ENCODE measurements at places on chromosomes 6 and 20.

GRCh38 chr6:138107078-138107751 is at the start of gene PERP:
PERP (minus strand) TSS chr6:138107419; CDS start chr6:138107340, 79 bp downstream.
- peak; percentile 91 for DNase-seq

GRCh38 chr20:59001068-59001448 is 6.0 kb downstream of the CTSZ start:
- no peak for DNase-seq

DNA sequence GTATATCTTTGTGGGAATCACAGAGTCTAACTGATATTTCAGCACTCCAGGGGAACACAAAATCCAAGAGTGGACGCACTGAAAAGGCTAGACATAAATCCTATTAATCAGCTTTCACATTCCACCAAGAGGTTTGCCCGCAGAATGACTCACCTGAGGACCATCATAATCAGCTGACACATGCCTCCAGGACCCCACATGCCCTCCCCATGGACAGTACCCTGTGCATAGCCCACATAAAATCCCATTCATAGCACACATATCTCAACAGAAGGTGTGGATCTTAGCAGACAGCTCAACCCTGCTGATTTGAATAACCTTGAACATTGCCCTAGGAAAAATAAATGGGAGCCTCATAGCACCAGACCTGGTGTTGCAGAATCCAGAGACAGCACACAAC is 246.8 kb upstream of the TENT5A start:
- DNase-seq, result no peak

GRCh38 chr20:19701429-19701828 is 56.6 kb upstream of the RIN2 start:
- DNase-seq, result no peak

- DNase-seq, result no peak
These were observed 395.1 kb downstream of the TFAP2B start for GRCh38 chr6:51213811-51214210.

DNA sequence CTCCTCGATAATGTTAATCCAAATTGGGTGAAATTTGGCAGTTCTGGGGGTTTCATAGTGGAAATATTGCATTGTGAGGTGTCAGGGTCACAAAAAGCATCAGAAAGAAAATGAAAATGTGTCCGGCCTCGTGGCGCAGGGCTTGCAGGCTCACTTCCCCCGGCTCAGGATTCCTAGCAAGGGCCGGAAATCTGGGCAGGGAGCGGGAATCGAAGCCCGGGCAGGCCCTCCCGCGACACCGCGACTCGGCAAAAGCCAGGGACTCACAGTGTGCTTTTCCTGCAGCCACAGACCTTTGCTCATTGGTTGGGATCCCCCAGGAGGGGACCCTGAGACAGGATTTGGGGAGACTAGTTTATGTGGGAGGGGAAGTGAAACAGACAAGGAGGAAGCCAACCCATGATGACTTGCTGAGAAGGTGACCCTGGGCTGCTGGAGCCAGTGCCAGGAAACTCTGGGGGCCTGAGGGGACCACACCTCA is 847 bp upstream of the CD93 start:
- peak; percentile 86 for DNase-seq

GRCh38 chr6:34424200-34425131 is 1.4 kb downstream of the RPS10 start:
- no peak for DNase-seq

DNA sequence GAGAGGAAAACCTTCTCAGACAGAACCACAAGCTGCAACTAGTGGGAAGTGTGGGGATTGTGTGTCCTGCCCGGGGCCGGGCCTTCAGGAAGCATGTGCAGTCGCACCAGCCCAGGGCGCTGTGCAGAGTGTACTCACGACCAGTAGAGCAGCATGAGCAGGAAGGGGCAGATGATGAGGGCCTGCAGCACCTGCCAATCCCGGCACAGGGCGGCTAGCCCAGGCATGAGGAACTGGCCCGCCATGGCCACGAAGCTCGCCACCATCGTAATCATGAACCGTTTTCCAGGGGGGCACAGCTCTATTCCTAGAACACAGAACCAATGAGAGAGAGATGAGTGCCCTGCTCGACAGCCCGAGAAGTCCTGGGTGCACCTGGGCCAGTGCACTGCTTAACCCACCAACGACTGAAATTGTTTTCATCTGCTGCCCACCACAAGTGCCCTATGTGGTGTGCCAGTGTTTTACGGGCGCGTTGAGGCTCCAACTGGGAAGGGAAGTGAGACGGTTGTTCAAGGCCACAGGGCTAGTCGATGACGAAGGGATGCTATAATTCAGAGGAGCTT is 65.0 kb downstream of the PSMG4 start:
- DNase-seq, result peak; percentile 75

GRCh38 chr20:48839154-48839917 is 11.5 kb upstream of the PREX1 start:
- no peak for DNase-seq

- peak; percentile 77 for DNase-seq
These were observed 6.2 kb downstream of the TGM2 start for GRCh38 chr20:38158701-38159351.

DNA sequence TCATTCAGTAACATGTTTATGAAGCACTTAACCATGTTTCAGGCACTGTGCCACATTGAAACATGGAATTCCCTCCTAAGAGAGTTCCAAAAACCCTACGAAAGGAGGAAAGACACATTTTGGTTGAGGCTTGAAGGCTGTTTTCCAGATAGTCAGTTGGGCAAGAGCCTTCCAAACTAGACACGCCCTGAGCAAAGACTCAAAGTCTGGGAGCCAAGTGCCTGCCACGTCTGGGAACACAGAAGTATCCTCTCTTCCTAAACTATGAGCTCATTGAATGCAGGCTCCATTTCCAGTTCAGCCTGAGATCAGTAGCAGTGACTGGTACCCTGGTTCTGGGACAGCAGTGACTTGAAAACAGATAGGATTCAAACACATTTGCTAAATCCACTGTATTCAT is 74.5 kb upstream of the FAM8A1 start:
- DNase-seq, result no peak

DNA sequence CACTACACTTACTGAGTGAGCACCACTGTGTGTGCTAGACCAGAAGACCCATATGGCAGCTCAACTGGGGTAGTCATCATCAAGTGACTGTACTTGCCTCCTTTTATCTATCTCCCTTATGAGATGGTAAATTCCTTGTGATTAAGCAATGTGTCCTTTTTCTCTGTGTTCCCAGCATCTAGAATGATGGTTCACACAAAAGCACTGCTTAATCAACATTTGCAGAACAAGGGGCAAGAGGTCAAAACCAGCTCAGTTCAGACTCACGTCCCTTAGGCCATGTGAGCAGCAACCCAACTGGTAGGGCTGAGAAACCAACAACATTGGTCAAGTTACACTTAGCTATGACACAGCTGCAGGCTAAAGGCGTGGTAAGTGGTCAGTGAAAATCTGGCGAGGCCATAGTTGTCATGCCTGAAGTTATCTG is 10.0 kb downstream of the TRAM2 start:
- DNase-seq, result peak; percentile 55

- no peak for DNase-seq
These were observed 26.7 kb downstream of the PKIG start for GRCh38 chr20:44609006-44609515.

GRCh38 chr20:46512943-46513844 is at the start of gene ZNF334:
ZNF334 (minus strand) TSS chr20:46513559; CDS start chr20:46512102, 1,457 bp downstream.
- DNase-seq, result peak; percentile 63

GRCh38 chr6:90778417-90779203 is 191.7 kb upstream of the MAP3K7 start:
- DNase-seq, result no peak

DNA sequence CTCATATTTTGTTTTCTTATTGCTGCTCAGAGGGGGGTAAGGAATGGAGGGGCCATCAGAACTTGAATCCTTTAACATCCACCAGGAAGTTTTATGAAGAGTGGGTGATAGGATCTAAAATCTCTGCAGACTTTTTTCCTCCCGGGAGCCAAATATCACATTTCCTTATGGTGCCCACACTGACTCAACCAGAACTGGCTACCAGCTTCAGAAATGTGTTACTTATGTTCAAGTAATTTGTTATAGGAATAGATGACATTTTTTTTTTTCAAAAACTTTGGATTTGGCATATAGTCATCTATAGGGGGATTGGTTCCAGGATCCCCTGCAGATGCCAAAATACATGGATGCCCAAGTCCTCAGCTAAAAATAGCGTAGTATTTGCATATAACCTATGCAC is 18.4 kb downstream of the LHFPL5 start:
- DNase-seq, result no peak

DNA sequence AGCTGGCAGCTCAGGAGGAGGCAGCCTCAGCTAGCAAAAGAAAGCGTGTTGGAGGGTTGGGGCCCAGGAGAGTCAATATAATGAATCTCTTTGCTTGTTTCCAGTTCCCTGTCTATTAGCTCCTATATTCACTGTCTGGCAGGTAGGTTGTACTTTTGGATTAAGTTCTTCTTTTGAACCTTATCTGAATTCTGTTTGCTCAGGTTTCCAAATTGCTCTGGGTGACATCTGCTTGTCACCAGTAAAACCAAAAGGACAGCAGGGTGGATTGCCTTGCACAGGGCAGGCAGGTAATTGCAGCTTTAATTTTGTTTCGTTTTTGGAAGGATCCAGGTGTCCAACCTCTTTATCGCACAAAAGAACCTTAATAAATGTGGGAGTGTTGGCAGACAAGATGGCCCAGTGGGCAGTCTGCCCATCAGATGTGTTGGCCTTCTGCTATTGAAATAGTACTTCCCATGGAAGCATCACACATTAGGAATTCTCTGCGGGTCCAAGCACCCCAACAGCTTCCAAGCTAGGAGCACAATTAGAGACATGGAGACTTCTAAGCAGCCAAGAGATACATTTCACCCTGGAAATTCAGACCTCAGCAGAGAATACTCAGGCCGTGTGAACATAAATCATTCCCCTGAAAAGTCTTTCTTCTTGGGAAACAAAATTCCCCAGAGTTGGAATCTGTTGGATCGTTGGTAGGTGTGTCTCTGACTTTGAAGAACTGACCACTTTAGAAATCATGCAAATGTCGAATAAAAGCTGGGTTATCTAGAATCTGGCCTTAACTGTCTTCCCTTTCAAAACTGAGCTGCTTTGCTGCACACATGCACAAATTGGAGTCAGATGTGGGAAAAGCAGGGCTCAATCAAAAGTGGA is 286.9 kb upstream of the BMP2 start:
- no peak for DNase-seq

DNA sequence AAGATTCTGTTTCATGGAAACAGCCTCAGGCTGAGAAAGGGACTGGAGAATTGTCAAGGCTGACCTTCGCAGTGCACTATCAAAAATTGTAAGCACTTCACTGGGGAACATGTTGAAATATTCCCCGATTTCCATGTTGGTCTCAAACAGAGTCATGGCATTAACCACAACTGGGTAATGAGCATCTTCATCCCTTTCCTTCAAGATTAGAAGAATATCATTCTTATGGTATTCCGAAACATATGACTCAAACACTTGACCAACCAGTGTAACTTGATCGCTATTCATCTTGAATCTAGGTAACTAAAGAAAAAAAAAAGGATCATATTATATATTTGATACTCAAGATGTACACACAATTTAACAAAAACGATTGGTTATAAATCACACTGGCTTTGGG is 3.5 kb downstream of the MCM9 start:
- no peak for DNase-seq

DNA sequence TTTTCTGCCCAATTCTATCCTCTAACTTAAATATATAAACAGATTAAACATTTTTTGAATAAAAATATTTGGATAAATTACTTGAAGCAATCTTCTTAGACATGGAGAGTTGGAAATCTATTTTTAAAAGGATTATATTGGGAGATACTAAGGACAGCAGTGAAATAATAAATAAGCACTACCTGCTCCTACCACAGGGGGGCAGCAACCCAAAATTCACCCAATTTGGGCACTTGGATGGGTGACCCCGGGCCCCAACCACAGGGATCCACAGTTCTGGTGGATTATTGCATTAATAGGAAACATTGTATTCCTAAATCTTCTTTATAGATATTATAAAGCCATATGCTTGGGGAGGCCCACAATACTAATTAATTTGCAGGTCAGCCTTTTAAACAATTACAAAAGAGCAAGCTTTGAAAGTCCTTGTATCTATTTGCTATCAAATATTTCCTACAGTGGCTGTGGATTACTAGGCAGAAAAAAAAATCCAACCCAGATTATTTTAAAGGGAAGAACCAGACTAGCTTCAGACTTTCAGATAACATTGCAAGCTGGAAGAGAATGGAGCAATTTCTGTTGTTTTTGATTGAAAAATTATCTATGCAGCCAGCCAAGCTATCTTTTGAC is 66.4 kb upstream of the PDE10A start:
- DNase-seq, result no peak

- no peak for DNase-seq
These were observed 22.5 kb downstream of the STAU1 start for GRCh38 chr20:49165611-49166010.

DNA sequence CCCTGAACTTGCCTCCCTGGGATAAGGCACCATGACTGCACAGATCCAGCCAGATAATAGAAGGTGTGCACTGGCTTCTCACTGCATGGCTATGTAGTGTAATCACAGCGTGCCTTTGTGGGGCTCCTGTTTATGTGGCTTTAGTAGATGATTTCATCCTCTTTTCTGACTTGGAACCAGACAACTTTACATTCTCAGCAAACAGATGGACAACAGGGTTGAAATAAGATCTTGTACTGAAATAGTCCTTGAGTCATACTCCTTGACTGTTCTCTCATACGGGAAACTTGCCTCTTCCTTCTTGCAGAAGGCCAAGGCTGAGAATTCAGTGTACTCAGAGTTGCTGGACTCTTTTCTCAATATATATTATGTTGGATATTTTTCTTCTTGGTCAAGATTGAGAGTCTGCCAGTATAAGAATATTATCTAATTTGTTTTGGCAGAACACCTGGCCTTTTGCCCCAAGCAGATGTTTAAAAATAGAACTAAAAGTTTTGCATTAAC is 25.0 kb upstream of the RNF144B start:
- no peak for DNase-seq

DNA sequence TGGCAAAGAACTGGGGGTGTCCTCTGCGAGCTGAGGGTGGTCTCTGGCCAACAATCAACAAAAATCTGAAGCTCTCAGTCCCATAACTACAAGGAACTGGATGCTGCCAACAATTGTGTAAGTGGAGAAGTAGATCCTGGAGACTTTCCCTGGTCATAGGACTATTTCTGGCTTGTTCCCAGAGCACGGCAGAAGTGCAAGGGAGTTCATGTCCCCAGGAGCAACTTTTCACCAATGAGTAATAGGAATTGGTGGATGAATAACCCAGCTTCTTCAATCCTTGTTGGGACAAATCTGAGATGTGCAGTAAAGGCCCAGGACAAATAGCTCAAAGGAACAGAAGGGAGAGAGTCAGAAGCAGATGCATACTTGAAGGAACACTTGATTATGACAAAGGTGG is 95.5 kb downstream of the QRSL1 start:
- no peak for DNase-seq

- no peak for DNase-seq
These were observed 29.1 kb upstream of the SCML4 start for GRCh38 chr6:107853230-107853629.
